Mucosa of gallbladder (tissue), 1 donor: ENCODE measurements at places on chromosomes 3 and 15.
A peak's percentile ranks its signal among the peaks of the same experiment; 100 is the strongest.

DNA sequence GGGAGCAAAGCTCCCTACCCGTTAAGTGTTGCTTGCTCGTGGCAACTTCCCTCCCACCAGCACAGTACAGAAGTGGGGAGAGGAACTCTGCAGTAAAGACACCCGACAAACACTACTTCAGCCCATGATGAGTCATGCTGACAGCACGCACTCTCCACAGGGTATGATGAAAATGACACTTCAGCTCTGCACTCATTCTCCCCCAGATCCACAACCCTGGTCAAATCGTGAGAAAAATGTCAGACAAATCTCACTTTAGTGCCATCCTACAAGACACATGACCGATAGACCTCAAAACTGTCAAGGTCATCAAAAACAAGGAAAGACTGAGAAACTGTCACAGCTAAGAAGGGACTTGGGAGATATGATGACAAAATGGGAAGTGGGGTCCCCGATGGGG lies 278.9 kb downstream of the OCA2 start:
- no peak for DNase-seq

- DNase-seq = no peak
Observed at GRCh38 chr3:188491276-188491687, 337.3 kb downstream of the LPP start.

- no peak for DNase-seq
Observed at GRCh38 chr3:135292162-135292561, 497.1 kb downstream of the EPHB1 start.

DNA sequence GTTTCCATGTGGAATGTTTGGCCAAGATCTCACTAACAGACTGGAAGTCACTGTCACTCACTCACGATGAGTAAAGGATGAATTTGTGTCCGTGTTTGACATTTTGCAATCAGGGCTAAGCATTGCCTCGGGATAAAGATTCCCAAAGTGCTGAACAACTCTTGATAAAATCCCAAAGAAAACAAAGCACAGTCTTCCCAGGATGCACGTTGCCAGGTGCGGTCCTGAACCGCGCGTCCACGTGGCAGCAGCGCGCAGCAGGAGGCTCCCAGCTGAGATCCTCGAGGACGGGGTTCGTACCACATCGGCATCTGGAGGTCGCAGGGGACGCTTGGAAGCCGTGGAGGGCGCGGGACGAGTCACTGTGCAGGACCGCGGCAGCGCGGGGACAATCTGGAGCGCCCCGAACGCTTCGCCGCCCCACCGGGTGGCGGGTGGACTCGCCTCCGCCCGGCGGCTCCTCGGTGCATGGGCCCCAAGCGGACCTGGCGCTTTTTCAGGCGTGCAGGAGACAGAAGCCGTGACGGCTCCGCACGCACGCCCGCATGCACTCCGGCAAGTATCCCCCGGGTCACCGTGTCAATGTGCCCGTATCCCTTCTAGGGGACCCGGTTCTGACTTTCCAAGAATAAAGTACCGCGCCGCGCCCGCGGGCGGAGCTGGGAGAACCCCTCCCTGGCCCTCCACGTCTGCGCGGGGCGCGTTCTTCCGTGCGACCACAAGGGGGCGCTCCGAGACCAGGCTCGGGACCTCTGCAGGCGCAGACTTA lies 17.7 kb downstream of the CPN2 start:
- DNase-seq = peak; percentile 89

DNA sequence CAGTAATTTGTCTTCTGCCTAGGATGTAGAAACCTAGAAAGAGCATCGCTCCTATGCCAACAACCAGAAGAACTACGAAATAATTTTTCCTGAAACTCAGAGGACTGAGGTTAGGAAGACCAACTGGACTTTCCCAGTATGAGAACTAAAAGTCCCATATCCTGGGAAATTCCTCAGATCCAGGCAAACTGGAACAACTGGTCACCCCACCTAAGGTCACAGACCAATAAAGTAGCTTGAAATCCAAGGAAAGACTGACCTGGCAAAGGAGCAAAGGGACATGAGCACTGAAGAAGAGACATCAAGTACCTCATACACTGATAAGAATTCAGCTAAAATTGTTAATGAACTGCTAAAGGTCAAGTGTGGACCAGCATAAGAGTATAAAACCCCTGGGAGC lies 6.6 kb downstream of the RPL39L start:
- no peak for DNase-seq

- no peak for DNase-seq
Observed at GRCh38 chr15:58241872-58242271, 103.7 kb downstream of the AQP9 start.

GRCh38 chr3:51934139-51934850 lies 7.4 kb downstream of the RRP9 start:
- DNase-seq = no peak

GRCh38 chr15:70509282-70509662 lies 254.1 kb downstream of the UACA start:
- no peak for DNase-seq

GRCh38 chr15:85318048-85318731 lies 62.2 kb upstream of the AKAP13 start:
- no peak for DNase-seq

DNA sequence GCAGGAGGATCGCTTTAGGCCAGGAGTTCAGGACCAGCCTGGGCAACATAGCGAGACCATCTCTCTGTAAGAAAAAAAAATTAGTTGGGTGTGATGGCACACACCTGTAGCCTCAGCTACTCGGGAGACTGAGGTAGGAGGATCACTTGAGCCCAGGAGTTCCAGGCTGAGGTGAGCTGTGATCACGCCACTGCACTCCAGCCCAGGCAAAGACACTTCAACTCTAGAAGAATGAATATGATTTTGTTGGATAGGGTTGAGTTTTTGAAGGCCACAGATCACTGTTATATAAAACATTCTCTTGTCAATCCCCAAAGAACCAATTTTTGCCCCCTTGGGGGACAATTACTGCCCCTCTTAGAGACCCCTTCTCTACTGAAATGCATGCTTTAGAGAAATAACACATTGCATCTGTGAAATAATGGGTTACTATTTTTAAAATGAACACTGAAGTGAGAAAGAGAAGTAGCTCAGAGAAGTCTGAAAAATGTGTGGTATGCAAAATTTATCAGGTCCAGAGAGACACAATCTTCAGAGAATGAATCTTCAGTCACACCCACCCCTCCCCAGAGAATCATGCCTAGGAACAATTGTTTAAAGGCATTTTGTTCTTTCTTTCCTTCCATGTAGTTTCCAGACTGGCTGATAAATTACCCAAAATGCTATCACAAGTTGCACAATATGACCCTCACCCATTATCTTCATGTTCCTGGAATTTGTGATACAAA lies 42.7 kb downstream of the METTL6 start:
- DNase-seq = no peak

- DNase-seq = no peak
Observed at GRCh38 chr15:31473385-31474058, 146.9 kb downstream of the KLF13 start.

DNA sequence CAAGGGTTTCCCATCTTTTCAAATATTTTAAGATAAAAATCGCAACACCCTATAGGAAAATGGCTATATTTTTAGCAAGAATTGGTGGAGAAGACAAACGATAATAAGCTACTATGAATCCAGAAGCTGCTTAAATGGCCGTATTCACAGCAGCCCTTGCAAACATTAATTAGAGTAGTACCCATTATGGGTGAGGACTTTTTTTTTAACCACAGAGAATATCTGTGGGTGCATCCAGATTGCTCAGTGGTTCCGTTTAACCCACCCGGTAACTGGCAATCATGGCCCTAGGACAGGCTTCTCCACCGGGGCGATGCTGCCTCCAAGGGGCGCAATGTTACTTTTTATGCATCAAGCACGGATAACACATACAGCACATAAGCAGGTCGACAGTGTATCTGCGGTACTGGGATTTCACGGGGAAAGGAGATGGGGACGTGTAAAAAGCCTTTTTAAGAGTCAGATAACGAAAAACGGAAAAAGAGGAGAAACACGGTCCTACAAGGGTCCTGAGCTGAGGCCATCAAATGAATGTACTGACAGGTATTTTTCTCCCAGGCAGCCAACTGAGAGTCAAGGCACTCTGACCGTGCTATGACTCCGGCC lies 968 bp upstream of the TMEM266 start:
- DNase-seq = no peak

- no peak for DNase-seq
Observed at GRCh38 chr3:10002951-10003350, 16.3 kb upstream of the EMC3 start.

DNA sequence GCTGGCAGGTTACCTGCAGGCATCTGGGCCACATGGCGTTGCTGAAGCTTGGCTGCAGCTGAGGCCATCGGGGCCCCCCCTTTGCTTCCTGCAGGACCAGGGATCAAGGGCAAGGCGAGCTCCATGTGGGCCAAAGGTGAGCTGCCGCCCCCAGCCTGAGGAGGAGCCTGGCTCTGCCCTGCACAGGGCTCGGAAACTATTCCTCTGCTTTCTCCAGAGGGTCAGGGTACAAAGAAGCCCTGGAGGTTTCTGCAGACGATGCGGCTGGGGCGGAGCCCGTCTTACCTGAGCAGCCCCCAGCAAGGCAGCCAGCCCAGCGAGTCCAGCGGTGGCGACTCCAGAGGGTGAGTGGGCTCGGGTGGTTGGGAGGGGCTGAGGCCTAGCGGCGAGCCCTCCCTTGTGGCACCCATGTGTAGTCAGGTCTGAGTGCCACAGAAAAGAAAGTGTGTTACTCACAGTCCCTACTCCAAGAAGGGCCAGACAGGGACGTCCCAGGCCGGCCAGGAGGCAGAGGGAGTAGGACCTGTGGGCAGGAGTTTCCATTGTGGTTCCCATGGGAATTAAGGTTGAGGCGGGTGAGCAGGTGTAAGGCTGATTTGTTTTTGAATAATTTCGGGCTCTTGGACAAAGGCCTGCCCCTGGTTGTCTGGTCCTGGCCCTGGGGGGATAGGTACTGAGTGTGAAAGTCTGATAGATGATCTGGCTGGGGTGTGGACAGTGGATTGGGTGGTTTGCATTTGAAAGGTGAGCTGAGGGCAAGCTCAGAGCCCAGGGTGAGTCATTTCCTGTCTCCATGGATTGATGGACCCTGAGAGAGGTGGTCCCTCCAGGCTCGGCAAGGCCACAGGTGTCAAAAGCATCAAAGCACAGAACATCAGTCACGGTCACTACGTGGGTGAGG lies 25.4 kb downstream of the CFAP100 start:
- no peak for DNase-seq

DNA sequence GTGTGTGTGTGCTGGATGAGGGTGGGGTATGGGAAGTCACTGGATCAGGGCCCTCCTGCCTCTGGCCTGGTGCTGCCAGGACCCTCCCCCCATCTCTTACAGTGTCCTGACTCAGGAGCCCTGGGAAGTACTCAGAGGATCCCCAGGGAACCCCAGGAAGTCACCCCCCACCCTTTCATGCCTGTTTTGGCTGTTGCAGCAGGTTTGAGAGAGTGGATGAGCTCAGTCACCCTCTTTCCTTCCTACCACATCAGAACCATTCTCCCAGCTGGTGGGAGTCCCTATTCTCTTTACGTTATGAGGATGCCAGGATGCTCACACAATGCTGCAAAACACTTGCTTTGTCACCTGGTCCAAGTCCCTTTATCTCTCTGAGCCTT lies 59.0 kb downstream of the BDH1 start:
- no peak for DNase-seq

DNA sequence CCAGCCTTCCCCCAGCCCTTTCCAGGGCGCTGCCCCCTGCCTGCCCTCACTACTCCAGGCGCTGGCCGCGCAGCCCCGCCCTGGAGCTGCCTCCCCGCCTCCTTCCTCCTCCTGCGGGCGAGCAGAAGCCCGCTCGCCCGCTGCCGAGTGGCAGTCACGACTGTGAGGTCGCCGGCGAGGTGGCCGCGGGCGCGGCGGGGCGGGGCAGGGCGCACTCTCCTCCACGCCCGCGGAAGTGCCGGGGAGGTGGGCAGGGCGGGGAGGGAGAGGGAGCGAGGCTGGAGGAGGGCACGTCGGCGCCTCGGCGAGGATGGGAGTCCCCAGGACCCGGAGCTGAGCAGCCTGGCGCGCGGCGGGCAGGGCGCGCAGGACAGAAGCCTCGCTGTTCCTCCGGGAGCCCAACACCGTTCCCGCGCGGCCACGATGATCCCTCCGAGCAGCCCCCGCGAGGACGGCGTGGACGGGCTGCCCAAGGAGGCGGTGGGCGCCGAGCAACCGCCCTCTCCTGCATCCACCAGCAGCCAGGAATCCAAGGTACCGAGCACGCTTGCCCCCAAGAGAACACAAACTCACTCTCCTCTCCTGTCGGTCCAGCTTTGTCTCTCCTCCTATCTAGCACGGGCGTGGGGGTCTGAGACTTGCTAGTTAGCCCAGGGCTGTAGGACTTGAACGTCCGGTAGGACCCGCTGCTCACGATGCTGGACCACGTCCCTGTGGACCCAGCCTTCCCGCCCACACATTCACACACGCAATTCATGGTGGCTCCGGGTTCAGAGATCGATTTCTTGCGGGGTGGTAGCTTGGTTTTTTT lies at the start of gene STAC:
Gene STAC, plus strand, starts transcription at position 284 of the 811 bp plus-strand sequence. Its CDS starts 140 bp downstream, at position 424.
- peak; percentile 39 for DNase-seq

GRCh38 chr15:31320022-31320421 lies 6.6 kb upstream of the KLF13 start:
- no peak for DNase-seq
